Stimulated activated CD4-positive, alpha-beta T cell treated with anti-CD3 and anti-CD28 coated beads, Interleukin-1b, Interleukin-23, amount 100 ng/mL, for 1 hour (primary cell): ENCODE measurements at places on chromosomes 5 and 9.

- no peak for DNase-seq
Measured at GRCh38 chr5:95919658-95920057, 42.0 kb downstream of the ELL2 start.

GRCh38 chr5:137935190-137935589 is 45.9 kb downstream of the PKD2L2 start:
- no peak for DNase-seq

DNA sequence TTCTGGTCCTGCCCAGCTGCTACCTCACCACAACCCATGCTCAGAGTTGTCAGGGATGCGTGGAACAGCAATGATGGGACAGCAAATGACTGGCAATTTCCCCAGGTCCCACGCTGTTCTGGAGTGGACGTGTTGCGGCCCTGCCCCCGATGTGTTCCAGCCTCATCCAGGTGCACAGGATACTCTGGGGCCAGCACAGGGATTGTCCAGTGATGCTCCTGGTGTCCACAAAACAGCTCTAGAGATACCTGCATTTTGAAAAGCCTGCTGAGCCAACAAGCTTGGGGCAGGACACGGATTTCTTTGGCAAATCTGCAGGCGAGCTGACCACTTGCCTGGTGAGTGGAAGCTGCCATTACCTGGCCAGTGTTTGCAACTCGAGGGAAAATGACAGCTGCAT is 88.7 kb downstream of the ANKRD33B start:
- no peak for DNase-seq

GRCh38 chr5:89546657-89547056 is 663.7 kb upstream of the MEF2C start:
- no peak for DNase-seq

GRCh38 chr5:60257596-60258271 is 364.2 kb upstream of the PDE4D start:
- no peak for DNase-seq

DNA sequence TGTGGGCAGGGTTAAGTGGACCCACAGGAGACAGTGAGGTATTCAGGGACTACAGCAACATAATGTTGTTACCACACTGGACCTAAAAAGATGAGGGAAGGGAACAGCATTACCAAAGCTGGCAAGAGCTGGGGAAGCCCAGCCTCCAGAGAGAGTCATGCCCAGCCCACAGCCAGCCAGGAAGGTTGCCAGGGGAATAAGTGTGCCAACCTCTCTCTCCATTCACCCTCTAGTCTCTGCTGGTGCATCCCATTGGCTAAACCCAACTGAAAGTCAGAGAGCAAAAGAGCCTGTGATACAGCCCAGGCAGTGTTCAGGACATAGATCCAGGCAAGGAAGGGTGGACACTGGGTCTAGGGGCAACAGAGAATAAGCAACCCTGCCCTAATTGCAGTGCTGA is 35.8 kb upstream of the AFAP1L1 start:
- no peak for DNase-seq

DNA sequence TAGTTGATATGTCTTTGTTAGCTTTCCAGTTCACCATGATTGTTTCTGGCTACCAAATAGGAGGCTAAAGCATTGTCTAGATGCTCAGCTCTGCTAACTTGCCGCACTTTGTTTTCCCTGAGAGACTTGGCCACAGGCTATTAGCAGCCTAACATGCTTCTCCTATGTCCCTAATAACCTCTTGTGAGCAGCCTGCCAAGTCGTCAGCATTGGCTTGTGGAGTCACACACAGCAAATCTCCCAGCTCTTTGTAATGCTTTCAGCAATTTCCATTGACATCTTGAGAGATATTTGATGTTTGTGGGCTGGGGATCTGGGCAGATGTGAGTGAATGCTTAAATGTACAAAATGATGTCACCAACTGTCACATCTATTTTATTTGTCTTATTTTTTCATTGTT is 346.9 kb downstream of the KDM4C start:
- DNase-seq, result no peak

DNA sequence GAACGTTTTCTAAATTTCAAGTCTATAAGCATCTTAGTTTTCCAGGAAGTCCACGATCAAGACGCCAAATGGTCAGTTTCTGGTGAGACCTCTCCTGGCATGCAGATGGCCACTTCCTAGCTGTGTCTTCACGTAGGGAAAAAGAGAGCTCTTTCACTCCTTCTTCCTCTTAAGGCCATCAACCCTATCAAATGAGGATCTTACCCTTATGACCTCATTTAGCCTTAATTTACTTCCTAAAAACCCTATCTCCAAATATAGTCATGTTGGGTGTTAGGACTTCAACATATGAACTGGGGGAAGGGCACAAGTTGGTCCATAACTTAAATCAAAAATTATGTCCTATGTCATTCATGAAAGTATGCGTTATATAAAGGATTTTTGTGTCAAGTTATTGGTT is 229.5 kb downstream of the ARL15 start:
- no peak for DNase-seq

DNA sequence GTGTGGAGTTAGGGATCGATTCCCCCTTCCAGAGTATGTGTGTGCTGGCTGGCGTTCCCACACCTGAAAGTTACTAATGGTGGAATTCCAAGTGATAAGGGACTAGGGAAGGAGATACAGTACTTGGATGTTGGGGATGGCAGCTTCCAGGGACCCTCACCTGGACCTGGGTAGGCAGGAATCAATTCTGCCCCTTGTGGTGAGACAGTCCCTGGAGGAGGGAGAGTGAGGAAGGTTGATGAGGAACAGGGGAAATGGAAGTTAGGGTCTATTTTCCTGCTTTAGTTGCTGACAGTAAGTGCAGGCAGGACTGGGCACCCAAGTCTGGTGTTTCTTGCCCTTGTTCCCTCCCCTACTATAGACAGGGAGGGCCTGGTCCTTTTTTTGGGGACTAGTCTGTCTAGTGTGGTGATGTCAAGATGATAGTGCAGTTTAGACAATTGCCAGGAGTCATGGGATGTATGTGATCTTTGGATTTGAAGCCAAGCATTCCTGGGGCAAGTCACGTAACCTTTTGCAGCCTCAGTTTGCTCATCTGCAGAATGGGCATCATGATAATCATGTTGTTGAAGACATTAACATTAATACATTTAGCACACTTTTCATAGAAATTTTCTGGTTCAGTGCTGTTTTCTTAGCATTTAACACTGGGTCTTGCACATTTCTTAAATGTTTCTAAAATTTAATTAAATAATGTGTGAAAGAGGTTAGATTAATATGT is 51.7 kb downstream of the DAB2IP start:
- no peak for DNase-seq

- DNase-seq, result no peak
Measured at GRCh38 chr9:86790805-86791204, 156.5 kb downstream of the GAS1 start.

- DNase-seq, result no peak
Measured at GRCh38 chr9:134085674-134086073, 17.8 kb upstream of the BRD3 start.

GRCh38 chr5:173753307-173754168 is 134.6 kb upstream of the CPEB4 start:
- DNase-seq, result no peak

DNA sequence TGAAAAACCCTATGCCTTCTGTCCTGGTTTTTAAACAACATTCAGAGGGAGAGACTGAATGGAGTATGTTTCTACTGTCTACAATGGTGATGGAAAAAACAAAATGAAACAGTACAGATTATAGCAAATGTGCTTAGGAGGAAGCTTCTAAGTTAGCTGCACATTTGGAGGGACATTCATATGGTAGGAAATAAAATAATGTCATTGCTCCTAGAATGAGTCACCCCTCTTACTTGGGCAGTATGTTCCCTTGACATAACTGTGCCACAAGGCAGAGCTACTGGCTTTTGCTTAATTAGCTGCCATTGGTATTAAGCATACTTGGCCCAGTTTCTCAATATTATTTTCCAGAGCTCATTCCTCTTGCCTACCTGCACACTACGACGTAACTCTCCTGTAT is 128.9 kb downstream of the GDNF start:
- no peak for DNase-seq

DNA sequence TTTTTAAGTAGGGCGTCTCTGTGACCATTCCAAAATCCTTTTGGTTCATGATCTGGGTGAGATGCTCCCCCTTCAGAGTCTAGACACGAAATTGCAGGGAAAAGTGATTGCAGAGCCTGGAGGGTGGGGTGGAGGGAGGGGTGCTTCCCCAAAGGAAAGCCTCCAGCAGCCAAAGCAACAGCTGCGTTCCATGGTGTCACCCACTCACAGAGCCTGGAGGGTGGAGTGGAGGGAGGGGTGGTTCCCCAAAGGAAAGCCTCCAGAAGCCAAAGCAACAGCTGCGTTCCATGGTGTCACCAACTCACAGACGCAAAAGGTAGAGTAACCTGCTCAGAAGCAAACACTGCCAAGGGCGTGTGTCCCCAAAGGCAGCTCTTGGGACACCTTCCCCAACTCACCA is 22.6 kb downstream of the SLC6A18 start:
- DNase-seq, result no peak

DNA sequence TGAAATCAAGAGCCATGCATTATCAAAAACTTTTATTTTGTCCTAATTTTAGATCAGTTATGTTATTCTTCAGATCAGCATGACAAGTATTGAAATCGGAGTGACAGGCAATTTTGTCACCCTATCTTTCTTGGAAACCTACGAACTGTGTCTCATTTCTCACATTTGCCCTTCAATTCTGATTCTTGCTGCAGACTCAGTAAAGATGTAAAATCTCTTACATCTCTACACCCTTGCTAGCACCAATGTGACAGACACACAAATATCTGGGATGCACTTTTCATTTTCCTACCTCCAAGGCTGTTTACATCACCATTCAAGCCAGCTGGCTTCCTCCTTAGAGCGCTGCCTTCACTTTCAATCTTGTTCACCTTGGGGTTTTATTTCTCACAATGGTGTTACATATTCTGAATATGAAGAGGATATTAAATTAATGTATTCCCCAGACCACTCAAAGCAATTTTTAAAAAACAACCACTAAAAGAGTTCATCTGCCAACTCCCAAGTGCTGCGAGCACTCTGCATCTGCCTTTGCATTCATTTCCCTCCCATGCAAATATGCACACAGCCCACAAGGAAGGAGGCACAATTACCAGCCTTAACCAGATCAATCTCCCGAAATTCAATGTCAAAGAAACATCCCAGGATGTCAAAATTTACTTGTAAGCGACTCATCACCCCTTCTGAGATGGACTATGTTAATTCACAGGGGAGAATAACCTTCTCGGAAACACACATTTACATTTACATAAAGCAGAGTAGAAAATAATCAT is 164.3 kb downstream of the ENC1 start:
- no peak for DNase-seq
